ENCODE measurements at places on chromosomes 4 and X.

DNA sequence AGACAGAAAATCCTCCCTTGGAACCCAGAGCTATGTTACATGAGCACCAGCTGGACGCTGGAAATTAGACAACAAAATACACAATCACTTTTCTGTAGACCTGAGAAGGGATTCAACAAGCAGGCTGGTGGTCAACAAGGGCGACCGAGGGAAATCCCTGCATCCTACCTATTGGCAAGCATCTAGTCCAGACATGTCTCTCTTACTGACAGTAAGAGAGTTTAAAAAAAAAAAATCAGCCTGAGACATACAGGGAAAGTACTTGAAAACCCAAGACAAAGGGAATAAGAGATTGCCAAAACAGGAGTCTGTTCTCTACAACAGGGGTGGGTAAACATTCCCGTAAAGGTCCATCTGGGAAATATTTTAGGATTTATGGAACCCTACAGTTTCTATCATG lies 108.0 kb downstream of the KDR start:
- DNase-seq = no peak

DNA sequence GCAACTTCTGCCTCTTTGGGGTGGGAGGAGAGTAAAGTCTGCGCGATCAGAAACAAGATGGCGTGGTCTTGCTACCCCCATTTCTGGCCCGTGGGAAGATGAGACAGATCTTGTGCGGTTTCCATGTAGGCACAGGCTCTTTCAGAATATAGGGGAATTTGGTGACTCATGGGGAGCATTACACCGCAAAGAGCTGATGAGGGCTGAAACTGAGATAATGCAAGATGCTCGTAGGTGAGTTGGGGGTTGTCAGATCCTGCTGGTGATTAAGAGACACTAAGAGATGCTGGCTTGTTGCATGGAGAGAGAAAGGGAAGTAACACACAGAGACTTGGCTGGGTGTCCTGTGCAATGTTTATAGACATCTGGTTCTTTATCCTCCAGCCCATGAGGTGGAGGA lies 1.5 kb downstream of the EVC start:
- DNase-seq = no peak

DNA sequence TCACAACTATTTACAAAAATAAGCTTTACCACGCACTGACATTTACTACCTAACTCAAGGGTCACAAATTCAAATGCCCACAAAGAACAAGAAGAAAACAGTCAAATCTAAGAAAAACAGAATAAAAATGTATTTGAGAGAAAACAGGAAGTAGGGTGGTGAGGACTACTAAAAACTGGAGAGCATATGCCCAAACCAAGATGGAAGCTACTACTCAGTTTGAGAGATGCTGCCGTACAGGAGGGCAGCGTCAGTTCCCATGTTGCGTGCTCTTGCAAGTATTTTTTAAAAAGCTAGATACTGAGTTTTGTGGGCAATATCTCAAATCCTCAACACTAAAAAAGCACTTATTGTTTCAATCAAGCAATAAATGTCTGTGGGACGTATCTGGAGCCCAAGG lies 16.2 kb downstream of the HNRNPD start:
- no peak for DNase-seq

DNA sequence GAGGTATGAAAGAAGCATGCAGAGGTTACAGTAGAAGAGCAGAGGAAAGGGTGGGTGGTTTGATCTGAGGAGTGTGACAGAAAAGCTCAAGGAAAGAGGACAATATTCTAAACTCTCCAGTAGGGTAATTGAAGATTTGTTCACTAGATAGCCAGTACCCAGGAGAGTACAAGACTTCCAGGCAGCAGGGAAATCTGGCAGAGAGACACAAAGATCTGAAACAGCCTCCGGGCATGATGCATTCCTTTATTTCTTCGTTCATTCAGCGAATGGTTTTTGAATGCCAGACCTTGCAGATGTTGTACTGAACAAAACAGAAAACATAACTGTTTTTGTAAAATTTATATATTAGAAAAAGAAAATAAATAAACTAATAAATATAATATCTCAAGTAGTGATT lies 766.6 kb downstream of the FAT4 start:
- DNase-seq = no peak

GRCh38 chr4:39096847-39097246 lies 34.8 kb downstream of the KLHL5 start:
- no peak for DNase-seq

Measured in HepG2 (cell line).